ENCODE measurements at places on chromosomes 12 and 14.
A peak's percentile ranks its signal among the peaks of the same experiment; 100 is the strongest.

DNA sequence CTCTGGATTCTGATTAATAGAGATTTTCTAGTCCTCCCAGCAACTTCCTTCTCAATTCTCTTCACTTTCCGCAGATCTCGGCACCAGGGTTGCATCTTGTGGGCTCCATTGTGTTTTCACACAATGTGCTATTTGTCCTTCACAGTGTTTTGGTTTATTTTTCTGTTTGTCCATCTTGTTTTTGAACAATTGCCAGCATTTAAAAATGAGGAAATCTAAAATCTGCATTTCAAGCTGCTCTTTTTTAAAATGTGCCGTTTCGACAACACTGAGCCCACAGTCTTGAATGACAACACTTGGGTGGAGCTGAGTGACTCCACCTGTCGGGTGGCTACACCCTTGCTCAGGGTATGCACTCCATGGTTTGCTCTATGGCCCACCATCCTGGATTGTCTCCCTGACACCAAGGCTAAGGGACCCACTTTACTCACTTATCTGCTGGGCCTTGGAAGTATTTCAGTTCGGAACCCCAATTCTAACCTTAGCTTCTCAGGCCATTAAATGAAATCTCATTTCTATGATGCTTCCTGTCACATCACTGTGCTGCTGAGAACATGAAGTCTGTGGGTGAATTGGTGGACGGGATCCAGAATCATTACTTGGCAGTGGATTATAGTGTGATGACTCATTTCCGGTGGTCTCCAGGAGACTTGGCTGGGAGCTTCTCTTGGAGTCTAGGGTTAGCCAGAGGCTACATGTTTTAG is 3.4 kb upstream of the MYRFL start:
- peak; percentile 41 for DNase-seq

- no peak for DNase-seq
Observed at GRCh38 chr12:67942724-67943123, 46.5 kb upstream of the IFNG-AS1 start.

DNA sequence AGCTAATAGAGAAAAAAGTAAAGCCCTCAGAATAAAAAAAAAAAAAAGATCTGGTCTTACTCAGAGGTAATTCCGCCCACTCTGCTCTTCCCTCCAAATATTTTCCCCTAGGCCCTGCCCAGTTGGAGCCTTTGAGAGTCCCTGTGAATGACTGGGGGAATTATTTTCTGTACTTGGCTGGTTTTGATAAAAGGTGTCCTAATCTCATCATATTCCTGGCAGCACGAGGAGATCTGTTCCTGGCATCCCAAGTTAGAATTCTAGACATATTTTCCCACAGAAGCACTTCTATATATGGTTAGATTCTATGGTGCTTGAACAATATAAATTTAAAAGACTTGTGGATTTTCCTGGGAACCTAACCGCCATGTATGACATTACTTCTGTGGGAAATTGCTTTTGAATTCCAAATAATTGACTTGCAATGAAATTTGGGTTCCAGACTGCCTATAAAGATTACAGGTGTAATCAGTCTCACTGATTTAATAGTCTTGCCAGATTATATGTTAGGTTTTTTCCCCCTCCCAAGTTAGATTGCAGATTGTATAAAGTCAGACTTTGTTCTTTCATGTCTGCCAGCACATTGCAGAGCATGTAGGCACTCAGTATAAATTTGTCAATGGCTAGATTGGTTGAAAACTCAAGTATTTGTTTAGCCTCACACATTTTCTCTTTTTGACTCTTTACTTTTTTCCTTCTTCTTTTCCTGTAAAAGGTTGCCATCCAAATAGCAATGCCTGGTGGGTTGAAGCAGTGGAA is 12.3 kb downstream of the GPX2 start:
- DNase-seq: no peak

- DNase-seq: no peak
Observed at GRCh38 chr12:115450017-115450416, 766.0 kb upstream of the TBX3 start.

GRCh38 chr14:20428010-20428365 is 8.0 kb downstream of the KLHL33 start:
- no peak for DNase-seq

DNA sequence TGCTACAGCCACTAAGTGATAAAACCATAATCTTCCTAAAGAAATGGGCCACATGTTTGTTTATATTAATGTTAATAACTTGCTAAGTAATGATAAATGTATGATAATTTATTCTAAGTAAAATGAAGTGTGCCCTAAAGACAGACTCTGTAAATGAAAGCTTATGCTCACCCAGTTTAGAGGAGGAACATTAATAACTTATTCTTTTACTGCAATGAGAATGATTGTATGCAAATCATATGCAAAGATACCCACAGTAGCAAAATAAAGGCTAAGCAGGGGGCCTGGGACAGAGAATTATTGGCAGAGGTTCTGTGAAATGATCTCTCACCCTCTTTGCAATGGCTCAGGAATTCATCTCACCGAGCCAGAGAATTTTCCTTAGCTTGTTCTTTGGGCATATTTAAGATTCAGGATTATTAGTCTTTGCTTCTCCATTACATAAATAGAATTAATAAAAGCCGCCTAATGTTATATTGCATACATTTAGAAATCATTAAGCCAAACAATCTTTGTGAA is 75.9 kb downstream of the TMEM132D start:
- DNase-seq: no peak

- no peak for DNase-seq
Observed at GRCh38 chr12:56948457-56948777, 9.0 kb downstream of the RDH16 start.

GRCh38 chr14:103155010-103155409 is 31.7 kb downstream of the TNFAIP2 start:
- DNase-seq: no peak

DNA sequence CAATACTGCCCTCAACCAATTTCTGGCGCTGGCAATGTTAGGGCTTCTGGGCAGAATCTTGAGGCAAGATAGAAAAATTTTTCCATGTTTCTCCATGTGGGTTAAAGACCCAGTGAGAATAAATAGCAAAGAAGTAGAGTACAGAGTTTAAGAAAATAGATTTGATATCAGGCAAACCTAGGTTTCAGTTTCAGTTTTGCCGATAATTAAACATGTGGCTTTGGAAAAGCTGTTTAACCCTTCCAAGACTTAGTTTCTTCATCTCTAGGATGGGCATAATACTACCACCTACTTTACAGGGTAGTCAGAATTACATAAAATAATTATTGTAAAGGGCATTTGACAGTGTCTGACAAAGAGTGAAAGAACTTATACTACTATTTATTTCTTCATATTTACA is 360.4 kb downstream of the PCNX1 start:
- DNase-seq: no peak

DNA sequence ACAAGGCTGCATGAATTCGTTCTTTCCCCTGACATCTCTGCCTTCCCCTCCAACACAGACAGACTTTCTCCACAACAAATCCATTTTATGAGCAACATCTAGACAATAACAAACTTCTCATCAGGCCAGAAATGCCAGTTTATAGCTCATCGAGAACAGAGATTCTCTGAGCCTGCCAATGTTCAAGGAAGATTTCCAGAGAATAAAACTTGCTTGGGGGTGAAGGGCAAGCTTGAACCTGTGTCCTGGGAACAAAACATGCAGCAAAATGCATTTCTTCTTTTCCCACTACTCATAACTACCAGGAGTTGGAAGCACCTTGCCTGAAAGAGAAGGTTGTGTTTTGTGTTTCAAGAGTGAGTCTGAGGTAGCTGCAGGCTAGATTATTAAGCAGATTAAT is 6.8 kb downstream of the MAP1LC3B2 start:
- no peak for DNase-seq

GRCh38 chr14:68250927-68251768 is 431.6 kb downstream of the RAD51B start:
- DNase-seq: no peak

DNA sequence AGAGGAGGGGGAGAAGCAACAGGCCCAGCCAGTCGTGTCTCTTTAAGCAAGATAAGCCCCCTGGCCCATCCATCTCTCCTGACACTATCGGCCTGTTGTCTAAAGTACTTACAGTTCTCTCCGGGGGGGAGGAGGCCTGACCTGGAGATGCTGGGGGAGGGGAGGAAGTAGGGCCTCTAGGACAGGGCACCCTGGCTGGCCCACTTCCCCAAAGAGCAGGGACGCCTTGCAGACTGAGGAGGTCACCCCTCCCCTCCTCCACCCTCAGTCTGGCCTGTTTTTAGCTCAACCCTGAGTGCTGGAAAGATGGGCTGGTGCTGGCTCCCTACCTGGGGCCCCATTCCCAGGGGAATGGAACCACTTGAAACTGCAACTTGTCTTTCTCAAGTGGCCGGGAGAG is 70.3 kb downstream of the TBX5 start:
- DNase-seq: no peak

DNA sequence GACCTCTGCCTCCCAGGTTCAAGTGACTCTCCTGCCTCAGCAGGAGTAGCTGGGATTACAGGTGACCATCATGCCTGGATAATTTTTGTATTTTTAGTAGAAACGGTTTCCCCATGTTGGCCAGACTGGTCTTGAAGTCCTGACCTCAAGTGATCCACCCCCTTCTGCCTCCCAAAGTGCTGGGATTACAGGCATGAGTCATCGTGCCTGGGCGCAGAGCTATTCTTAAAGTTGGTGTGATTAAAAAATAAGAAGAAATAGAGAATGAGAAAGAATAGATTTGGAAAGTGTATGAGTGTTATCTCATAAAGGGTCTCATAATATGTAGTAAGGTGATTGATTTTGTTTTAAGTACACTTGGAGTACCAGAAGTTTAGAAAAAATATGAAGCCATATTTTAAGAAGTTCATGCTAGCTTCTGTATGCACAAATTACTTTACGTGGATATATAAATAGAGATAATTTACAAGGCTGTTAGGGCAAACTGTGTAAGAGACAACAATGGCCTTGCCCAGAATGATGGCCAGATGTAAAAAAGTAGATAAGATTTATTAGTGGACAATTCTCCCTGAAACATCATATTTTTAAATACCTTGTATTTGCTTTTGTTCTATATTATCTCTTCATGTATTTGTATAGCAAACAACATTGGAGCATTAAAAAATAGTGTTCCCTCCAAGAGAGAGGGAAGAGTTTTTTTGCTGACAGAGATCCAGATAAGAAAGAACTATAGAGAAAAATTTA is 1108.5 kb downstream of the SLC16A7 start:
- DNase-seq: no peak

GRCh38 chr12:96263449-96263902 is 69.3 kb downstream of the ELK3 start:
- DNase-seq: no peak

DNA sequence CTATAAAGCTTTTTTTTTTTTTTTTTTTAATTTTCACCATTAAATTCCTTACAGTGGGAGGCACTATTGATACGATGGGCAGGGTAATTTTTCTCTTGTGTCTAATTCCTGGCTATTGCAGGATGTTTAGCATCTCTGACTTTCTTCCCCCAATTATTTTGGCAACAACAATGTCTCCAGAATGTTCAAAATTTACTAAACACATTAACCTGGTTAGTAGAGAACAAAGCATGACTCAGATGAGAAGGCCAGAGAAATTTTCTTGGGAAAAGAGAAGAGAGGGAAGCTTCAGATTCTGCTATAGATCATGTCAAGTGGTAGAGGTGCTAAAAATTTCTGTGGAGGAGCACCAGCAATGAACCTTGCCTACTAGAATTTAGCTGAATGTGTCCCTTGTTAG is 171.5 kb upstream of the PRICKLE1 start:
- DNase-seq: no peak

GRCh38 chr12:100698518-100698917 is 96.1 kb upstream of the ANO4 start:
- DNase-seq: no peak

- no peak for DNase-seq
Observed at GRCh38 chr12:101962486-101962885, 85.1 kb downstream of the DRAM1 start.

- no peak for DNase-seq
Observed at GRCh38 chr12:70721656-70722357, 84.6 kb upstream of the PTPRB start.

GRCh38 chr12:107560165-107560898 is 125.3 kb upstream of the PWP1 start:
- no peak for DNase-seq

DNA sequence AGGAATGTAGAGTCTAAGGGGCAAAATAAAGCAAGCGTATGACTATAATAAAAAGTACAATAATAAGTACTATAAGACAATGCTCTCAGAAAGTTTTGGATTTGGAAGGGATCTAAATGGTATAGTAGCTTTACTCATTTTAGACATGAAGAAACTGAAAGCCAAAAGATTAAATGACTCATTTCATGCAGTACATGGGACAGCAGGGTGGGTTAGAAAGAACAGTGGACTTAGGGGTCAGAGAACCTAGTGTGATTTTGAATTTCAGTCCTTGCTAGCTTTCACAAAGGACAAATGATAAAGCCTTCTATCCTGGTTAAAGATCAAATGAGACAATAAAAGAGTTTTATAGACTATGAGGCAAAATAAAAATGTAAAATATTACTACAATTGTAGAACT is 6.8 kb upstream of the LEMD3 start:
- no peak for DNase-seq

GRCh38 chr14:32075672-32076277 is 1.3 kb upstream of the ARHGAP5 start:
- no peak for DNase-seq

DNA sequence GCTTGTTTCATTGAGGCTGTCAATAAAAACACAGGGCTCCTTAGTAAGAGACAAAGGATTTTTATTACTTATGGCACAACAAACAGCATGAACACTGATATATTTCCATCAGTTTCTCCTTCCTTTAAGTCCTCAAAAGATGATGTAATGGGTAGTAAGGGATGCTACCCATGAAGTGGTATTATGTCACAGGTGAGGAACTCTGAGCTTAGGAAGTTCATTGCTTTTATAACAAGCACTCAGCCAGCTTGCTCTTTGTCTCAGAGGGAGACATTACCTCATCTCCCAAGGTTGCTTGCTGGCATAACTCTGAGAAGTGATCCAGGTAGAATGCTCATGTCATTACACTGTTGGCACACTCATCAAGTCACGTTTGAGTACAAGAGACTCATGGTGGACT is 287.0 kb upstream of the OR4E1 start:
- no peak for DNase-seq

GRCh38 chr12:90499795-90500194 is 455.2 kb downstream of the CCER1 start:
- DNase-seq: no peak

GRCh38 chr12:66514581-66514980 is 164.3 kb downstream of the GRIP1 start:
- no peak for DNase-seq

DNA sequence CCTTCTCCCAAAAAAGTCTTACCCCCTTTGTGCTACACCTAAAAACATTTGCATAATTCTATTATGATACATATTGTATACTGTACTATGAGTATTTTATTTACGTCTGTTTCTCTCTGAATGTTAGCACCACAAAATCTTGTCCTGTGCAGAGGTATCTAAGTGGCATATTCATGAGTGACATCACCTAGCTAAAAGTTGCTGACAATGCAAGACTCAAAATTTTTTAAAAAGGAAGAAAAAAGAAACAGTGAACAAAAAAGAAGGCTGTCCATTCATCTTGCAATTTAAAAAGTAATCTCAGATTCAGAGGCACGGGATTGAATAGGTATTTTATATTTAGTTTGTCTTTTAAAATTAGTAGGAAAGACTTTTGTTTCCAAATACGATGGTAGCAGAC is 69.4 kb downstream of the KITLG start:
- DNase-seq: no peak

- no peak for DNase-seq
Observed at GRCh38 chr14:48391661-48392060, 716.3 kb upstream of the MDGA2 start.
